ENCODE measurements at places on chromosomes 13 and 19.

DNA sequence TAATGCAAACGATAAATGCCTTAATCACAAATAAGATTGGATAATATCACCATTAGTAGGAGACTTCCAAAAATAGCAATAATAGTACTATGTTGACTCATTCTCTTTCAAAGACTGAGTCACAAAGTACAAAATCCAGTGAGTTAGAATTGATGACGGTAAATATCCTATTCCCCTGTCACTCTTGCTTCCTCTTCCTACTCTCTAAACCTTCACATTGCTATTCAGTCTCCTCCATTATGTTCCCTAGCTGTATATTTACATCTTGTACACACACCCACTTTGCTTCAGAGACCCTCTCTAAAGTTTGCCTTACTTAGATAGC lies 26.3 kb upstream of the INTS6 start:
- DNase-seq, result no peak

DNA sequence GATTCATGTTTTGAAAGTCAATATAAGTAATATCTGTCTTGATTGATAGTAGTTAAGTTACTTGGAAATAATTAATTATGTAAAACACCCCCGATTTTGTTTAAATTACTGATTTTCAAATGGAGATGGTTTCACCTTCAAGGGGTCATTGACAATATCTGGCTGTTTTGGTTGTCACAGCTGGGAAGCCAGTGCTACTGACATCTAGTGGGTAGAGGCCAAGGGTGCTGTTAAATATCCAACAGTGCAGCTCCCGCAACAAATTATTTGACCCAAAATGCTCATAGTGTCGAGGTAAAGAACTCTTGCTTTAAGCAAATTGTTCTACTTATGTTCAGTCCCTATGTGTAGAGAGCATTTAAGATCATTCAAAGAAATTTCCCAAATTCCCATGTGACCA lies 50.6 kb upstream of the PCDH20 start:
- no peak for DNase-seq

GRCh38 chr13:73179650-73180274 lies 121.0 kb downstream of the KLF5 start:
- no peak for DNase-seq

GRCh38 chr13:92224052-92224821 lies 825.8 kb downstream of the GPC5 start:
- no peak for DNase-seq

DNA sequence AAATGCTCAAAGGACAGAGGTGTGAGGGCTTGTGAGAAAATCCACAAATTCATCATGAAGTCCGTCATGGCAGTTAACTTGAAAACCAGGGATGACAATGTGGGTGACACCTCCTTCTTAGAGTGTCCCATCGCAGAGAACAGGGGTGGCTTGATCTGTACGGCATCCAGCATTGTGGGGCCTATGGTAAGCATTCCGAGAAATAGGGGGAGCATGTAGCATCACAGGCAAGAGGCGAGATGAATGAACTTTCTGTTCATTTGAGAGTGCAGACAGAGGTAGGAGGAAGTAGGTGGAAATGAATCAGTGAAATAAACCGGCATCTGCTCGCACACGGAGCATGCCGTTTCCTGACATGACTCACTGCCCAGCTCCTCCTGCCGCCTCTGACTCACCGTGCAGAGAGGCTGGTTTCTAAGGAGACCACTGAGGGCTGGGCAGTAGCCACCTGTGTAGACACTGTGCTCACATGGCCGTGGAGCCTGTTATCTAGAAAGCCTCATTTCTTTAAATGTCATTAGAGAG lies 339.0 kb downstream of the RFC3 start:
- peak; percentile 2 for DNase-seq

- DNase-seq, result no peak
Observed at GRCh38 chr19:27774827-27775226, 1438.1 kb downstream of the UQCRFS1 start.

GRCh38 chr13:113550453-113550852 lies 34.1 kb upstream of the TFDP1 start:
- no peak for DNase-seq

GRCh38 chr19:58561373-58562121 lies 3.1 kb upstream of the UBE2M start:
- DNase-seq, result no peak

DNA sequence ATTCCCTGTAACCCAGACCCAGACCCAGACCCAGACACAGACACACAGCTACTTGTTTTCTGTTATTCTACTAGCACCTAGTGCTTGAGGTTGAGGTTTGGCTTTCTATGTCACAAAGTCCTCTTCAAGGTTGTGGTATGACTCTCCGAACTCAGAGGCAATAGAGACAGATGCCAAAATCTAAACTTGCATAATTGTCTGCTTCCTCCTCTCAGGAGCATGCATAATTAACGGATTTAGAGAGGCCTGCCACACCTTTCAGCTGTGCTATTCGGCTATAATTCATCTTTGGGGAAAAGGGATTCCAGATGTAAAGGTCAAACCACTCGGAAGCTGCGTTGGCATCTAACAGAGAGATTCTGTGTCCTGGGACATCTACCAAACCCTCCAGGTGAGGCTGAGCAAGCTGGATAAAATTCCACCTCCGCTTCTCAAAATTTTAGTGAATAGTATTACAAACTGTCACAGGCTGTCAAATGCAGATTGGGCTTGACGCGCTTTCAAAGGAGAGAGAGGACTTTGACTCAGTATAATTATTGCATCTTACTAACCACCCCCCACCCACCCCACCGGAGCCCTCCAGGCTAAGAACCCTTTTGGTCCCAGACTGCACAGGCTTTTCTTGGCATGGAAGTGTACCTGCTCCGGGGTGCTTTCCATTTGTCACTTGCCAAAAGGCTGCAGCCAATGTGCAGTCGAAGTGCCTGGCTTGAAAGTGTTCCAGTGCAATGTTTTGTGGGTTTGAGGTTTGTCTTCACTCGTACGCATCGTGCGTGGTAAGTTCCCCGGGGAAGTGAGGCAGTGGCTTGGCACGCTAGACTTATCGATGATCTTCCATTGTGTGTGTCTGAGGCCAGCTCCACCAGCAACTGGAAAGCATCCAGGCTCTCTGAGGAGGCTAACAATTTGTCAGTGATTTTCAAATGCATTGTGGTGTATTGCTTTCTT lies 194.1 kb downstream of the TDRD3 start:
- no peak for DNase-seq

GRCh38 chr19:39445196-39446111 lies at the start of gene SUPT5H:
TSS of gene SUPT5H (plus strand) at chr19:39445582. CDS start at chr19:39445891, 309 bp downstream.
- peak; percentile 98 for DNase-seq

DNA sequence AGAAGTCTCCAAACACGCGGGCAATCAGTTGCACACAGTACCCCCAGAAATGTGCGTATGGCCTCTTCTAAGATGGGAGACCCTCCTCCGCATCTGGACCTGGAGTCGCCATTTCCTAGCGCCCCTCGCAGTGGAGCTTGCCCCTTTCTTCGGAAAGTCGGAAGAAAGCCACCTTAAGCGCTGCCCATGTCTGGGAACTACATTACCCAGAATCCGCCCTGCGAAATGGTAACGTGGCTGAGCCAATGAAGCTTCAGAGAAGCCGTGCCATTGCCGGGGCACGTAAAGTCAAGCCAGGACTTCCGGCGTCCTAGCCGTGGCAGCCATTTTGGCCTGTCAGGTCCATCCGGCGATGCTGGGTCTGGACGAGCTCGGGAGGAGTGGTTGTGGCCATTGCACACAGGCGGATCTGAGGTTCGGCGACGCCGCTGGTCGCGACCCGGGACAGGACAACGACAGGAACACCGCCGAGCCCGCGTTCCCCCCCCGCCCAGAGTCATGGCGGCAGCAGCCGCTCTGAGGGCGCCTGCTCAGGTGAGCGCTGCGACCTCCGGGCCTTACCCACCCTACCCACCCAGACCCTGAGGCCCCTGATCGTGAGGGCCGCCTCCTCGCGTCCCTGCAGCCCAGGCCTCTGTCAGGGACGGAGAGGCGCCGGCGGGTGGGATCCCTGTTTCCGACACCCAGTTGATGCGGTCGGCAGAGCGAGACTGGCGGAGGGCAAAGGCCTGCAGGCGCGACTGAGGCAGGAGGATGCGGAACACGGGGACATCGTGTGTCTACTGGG lies at the start of gene ZNF586:
TSS of gene ZNF586 (plus strand) at position 332 of the 787 bp plus-strand sequence. CDS start at position 499, 167 bp downstream.
- DNase-seq, result peak; percentile 86

GRCh38 chr19:39740395-39740794 lies 2.6 kb upstream of the CLC start:
- no peak for DNase-seq

DNA sequence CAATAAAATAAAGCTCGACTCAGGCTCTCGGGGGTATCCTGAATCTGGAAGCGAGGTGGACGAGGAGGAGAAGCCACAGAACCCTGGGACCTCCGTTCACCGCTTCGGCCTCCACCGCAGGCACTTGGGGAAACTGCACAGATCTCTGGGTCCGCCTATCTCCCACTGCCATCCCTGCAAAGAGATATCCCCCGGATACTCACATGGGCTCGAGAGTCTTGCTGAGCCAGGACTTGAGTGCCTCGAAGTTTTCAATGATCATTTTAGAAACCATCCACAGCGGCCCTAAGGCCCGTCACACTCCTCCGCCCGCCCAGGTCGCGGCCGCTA lies 589 bp downstream of the RBM26 start:
- DNase-seq, result no peak

GRCh38 chr13:70080012-70080411 lies 27.6 kb upstream of the ATXN8OS start:
- no peak for DNase-seq

GRCh38 chr13:48782429-48782840 lies 128.7 kb downstream of the CYSLTR2 start:
- DNase-seq, result no peak

- DNase-seq, result no peak
Observed at GRCh38 chr13:78841358-78841963, 182.5 kb upstream of the OBI1 start.

- no peak for DNase-seq
Observed at GRCh38 chr19:27741236-27741635, 1471.7 kb downstream of the UQCRFS1 start.

GRCh38 chr19:17348700-17349099 lies 11.3 kb downstream of the GTPBP3 start:
- DNase-seq, result no peak

DNA sequence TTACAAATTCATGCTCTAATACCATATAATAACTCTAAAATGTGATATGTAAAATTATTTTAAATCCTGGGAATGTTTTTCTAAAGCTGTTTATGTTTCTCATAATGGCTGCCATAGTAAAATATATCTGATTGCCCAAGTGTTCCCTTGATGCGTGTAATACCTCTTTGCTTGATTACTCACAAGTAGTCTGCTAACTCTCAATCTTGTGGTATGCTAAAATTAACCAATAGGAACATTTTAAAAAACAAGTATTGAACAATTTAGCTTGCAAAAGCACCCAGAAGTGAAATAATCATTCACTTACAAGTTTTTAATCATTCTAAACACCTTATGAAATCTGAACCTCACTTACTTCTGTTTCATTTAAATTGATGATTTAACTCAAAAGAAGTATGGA lies 386.0 kb upstream of the ATXN8OS start:
- no peak for DNase-seq

DNA sequence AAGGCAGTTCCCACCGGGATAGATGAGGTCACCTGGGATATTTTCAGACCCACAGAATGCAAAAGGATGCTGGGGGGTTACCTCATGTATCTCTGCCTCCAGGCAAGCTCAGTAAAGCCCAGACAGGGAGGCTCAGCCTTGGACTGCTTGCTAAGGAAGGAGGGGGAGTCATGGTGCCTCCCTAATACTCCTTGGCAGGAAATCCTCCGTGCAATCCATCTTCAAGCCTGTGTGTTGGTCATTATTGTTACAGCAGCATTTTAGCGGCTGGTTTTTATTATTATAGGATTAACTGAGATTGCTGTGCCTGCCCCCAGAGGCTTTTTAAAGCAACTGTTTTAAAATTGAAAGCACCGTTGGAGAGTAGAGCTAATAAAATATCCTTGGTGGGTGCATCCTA lies 188.5 kb upstream of the UBL3 start:
- DNase-seq, result no peak

GRCh38 chr13:99687723-99688397 lies 186.6 kb downstream of the TM9SF2 start:
- DNase-seq, result no peak

DNA sequence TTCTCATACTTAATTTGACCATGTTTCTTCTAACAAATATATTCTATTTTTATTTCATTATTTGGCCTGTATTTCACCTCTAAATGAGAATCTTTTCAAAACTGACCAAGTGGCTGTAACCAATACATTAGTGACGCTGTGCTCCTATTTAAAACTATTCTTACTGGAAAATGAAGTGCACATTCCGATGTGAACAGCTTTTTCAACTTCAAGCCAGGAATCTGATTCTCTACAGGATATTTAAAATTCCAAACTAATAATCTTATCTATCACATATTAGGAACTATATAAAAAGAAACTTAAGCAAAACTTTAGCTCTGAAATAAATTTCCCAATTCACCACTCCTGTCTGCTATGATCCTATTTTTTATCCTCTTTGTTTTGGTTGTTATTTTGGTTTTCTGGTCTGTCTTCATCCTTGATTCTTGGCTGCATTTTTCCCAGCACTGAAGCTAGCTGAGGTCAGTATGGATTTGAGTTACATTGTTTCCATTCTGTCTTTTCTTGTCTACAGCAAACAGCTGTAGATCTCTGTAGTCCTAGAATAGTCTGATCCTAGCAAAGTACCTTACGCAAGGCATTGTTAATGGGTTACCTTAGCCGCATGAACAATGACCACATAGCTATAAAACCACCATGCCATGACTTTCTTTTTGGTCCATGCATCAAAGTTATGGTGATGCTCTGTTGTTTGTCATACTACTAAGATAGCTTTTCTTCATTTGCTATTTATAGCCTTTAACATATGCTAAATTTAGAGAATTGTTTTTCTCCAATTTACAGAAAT lies 748.6 kb upstream of the SPRY2 start:
- DNase-seq, result no peak

- no peak for DNase-seq
Observed at GRCh38 chr13:99191336-99191899, 9.2 kb upstream of the UBAC2 start.

DNA sequence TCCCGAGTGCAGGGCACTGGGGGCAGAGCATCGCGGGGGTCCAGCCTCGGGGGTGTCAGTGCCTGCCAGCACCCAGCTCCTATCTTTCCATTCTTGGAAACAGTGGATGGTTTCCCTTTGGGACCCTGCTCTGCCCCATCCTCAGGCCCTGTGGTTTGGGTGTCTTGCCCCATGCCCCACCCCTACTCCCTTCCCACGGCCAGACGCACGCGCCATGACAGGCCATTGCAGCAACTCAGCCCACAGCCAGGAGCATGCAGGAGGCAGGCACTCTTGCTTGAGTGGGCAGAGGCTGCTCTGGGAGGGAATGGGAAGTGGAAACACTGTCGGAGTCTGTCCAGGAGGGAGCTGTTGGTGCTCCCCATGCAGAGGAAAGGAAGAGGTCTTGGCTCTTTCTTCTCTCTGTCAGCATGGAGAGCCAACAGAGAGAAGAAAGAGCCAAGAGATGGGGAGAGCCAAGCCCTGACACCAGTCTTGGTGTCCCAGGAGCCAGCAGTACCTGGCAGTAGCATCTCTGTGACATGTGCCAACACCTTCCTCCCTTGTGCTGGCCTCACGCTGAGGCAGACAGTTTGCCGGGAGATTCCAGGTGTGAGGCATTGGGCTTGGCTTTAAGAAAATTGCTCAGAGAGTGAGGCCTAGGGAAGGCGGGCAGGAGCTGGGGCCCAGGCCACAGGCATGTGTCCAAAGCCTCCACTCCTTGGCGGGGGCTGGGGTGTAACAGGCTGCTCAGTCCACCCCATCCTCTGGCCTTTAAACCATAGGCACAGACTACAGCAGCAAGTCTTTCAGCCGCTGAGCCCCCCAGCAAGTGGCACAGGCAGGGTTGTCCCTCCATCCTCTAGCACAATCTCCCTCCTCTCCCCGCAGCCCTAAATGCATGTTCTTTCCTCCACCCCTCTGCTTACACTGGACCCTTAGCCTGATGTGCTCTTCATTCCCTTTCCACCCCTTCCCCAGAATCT lies 86.7 kb upstream of the UQCRFS1 start:
- no peak for DNase-seq

Measured in CD4-positive, alpha-beta T cell treated with Interleukin-6 at 100 ng/mL for 8 hours (primary cell).